CD14-positive monocyte (primary cell): ENCODE measurements at places on chromosomes 16 and 17.
A peak's percentile ranks its signal among the peaks of the same experiment; 100 is the strongest.

GRCh38 chr16:6106061-6106460, 1008.5 kb upstream of the EEF2KMT start:
- DNase-seq = no peak

DNA sequence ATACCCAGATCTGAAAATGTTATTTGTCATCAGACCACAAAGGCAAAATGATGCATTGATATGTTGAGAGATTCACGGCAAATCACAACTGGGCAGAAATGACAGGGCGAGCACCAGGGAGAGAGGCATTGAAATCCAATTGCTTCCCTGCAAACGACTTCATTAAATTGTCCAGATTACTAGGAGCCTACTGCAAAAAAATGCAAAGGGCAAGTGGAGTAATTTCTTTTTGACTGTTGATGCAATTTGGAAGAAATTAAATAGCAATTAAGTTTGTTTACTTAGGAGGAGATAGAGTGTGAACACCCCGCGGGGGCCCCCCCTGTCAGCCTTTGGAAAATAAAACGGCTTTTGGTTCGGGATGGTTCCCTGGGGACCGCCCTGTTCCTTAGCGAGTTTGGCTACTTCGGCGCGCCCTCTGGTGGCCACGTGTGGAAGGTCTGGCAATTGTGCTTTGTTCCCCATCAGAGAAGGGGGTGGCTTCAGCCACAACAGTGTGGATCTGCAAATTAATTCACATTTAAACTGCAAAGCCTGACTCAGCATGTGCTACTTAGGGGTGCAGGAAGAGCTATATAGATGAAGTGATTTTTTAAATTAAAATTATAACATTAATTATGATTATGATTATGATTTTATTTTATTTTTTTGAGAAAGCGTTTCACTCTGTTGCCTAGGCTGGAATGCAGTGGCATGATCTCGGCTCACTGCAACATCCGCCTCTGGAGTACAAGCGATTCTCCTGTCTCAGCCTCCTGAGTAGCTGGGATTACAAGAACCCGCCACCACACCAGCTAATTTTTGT, 14.5 kb upstream of the TMC7 start:
- peak; percentile 64 for DNase-seq

DNA sequence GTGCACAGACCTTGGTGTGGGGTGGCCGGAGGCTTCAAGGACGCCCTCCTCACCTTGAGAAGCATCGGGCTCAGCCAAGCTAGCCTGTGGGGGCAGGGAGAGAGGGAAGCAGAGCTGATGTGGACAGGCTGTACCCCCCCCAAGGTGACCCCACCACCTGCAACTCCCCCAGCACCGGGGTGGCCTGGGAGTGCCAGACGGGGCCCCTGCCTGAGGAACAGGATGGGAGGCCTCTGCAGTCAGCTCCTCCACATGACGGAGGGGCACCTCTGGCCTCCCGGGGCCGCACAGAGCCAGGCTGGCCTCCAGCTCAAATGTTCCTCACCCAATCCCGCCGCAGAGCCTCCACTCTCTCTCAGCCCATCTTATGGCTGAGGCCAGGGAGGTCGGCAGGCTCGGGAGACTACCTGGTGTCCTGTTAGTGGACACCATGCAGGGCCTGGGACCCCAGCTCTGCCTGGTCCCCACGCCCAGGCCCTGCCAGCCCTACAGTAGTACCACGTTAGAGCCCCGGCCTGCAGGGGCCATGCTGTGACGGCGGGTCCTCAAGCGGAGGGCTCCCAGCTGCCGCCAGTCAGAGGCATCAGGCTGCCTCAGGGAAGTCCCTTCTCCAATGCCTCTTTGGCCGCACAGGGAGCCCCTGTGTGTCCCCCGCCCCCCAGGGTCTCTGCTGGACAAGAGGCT, 19.4 kb upstream of the SLC38A10 start:
- no peak for DNase-seq

- DNase-seq = no peak
Observed at GRCh38 chr17:35083071-35083470, 19.6 kb upstream of the RFFL start.

GRCh38 chr16:90043526-90043925, 24.3 kb upstream of the DBNDD1 start:
- no peak for DNase-seq

DNA sequence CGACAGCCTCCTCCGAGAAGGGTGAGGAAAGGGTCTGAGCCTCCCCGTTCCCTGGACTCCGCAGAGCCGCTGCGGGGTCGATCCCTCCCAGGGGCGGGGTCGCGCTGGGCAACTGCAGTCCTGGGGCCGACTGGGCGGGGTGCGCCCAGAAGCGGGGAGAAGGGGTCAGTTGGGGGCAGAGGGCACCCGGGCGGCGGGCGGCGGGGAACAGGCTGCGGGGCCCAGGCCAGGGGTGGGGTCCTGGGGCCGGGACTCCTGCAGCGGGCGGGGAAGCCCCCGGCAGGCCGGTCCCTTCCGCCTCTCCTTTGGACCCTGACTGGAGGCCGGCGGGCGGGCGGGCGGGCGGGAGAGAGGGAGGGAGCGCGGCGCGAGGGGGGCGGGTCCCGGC, 352 bp downstream of the GGNBP2 start:
- no peak for DNase-seq

- no peak for DNase-seq
Observed at GRCh38 chr17:40864661-40865390, 2.2 kb downstream of the KRT12 start.

GRCh38 chr16:73063854-73064211, 15.9 kb upstream of the ZFHX3 start:
- DNase-seq = no peak

DNA sequence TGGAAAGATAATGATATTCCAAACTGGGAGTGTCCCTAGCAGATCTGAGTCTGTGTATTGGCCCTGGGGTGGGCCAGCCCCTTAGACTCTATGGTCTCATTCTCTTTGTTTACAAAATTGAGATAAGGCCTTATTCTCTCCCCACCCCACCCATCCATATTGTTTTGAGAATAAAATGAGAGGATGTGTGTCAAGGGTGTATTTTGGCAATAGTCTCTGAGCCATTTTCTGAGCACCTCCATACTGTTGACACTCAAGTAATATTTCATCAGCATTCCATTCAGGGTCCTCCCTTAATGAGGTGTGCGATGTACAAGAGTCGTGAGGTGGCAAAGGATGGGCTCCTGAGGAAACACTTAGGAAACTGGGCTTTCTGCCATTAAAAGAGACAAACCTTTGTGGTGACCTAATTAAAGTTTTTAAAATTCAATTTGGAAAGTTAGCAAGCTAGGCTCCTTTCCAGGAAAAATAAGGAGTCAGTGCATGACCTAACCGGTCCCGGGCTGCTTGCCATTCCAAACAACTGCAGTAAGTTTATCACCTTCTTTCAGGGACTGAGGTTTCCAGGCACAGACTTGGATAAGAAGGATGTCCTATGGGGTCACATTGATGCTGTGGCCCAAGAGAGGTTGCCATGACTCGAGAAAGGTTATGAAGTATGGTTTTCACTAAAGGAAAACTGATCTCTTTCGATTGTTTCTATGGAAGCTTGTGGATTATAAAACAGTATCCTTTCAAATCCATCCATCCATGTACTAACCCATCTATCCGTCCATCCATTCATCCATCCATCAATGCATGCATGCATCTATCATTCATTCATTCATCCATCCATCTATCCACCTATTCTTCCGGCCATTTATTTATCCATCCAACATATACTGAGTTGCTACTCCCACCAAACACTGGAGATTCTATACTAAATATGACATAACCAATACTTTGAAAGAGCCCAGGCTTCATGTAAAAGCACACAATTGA, 443.3 kb downstream of the UTP18 start:
- DNase-seq = no peak

DNA sequence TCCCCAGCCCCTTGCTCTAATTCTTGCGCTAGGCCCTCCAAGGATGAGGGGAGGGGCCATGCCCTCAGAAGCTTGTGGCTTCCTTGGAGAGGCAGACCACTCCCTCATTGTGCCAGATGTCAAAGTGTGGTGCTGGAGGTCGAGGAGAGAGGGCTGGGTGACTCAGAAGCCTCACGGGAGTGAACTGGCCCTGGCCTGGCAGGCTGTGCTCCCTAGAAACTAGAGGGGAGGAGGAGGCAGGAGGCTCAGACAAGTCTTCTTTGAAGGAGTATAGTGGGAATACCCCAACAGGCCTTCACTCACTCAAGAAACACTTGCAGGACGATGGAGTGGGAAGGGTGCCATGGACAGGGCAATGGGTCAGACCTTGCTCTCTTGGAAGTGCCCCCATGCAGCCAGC, 18.5 kb downstream of the ANKRD40 start:
- DNase-seq = no peak

GRCh38 chr17:1941272-1942065, 83.7 kb downstream of the RTN4RL1 start:
- no peak for DNase-seq

GRCh38 chr16:80931801-80932707, 74.6 kb downstream of the CMC2 start:
- no peak for DNase-seq

DNA sequence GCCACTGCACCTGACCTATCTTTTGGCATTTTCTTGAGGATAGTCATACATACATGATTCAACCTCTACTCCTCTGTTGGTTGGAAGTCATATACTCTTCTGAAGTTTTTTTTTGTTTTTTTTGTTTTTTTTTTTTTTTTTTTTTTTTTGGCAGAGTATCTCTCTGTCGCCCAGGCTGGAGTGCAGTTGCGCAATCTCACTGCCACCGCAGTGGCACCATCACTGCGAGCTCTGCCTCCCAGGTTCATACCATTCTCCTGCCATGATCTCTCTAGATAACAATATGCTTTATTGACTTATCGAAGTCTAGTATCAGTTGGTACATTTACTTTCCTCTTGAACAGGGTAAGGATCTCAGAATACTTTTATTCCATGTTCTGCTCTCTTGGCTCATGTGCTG, 224.2 kb upstream of the WSCD1 start:
- no peak for DNase-seq

GRCh38 chr17:1239210-1239609, 31.0 kb upstream of the BHLHA9 start:
- no peak for DNase-seq

DNA sequence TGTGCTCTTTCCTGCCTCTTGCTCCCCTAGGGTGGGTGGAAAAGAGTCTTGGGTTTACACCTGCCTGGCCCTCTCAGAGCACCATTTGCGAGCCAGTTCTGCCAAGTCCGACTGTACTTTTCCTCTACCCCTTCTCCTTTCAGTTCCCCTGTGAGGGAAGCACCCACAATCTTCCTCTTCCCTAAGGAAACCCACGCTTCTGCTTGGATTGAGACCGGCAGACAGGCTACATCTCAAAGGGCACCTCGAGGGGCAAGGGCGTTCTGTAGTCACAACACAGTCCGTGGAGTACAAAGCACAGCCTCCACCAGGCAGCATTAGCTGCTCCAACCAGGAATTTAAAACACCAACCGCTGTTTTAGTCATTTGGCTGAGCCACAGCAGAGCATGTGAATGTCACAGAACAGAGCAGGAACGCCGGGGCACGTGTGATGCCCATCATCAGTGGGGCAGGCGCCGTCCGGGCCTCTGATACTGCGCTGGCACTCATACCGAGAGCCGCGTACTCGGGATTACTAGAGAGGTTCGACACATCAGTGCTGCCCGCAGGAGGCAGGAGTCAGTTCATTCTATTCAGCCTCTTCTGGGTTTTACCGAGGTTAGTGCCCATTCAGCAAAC, 13.7 kb upstream of the MNT start:
- DNase-seq = no peak

DNA sequence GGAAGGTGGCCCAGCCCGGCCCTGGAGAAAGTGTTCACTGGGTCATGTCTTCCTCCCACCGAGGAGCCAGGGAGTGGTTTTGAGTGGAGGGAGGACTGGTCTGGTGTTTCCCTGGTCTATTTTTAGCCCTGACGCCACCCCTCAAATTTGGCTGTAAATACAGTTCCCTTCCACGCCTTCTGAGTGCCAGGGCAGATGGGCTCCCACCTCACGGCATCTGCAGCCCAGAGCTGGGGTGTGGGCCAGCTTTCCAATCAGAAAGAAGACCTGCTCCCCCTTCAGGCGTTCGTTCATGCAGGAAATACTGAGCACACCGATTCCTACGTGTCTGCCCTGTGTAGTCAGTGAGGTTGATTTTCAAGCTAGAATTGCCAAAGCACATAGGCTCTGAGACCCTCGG, 53.7 kb downstream of the SNX20 start:
- DNase-seq = no peak

DNA sequence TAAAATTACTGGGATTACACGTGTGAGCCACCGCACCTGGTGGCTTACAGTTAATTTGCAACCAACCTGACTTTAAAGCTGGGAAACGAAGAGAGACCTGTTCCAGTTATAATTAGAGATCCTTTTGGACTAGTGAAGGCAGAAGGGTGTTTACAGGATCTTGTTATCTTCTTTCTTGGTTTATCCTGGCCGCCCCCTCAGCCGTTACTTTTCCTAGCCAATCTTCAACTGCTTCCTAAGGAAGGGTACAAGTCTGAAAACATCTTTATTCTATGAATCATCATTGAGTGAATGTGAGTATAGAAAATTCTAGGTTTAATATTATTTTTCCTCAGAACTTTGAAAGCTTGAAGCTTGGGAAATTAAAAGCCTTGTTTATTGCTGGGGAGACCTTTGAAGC, 286.5 kb downstream of the SLC39A11 start:
- no peak for DNase-seq

DNA sequence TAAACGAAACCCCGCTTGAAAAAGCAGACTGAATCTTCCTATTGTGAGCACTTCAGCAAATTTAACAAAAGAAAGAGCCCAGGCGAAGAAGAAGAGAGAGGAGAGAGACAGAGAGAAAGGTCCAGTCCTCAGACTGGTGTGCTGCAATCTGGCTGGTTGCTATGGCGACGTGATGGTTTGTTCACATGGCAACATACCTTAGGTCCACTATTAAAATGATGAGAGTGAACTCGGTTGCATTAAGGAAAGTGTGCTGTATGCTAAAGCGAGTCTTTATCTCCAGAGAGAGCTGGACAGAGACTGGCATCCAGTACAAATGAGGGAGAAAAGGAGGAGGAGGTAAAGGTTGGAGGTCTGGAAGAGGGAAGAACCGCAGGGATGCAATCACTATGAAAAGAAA, 271.8 kb upstream of the ZFHX3 start:
- no peak for DNase-seq

- DNase-seq = no peak
Observed at GRCh38 chr16:29148131-29148691, 163.4 kb downstream of the LAT start.

- no peak for DNase-seq
Observed at GRCh38 chr16:80669673-80670072, 128.9 kb downstream of the DYNLRB2 start.

DNA sequence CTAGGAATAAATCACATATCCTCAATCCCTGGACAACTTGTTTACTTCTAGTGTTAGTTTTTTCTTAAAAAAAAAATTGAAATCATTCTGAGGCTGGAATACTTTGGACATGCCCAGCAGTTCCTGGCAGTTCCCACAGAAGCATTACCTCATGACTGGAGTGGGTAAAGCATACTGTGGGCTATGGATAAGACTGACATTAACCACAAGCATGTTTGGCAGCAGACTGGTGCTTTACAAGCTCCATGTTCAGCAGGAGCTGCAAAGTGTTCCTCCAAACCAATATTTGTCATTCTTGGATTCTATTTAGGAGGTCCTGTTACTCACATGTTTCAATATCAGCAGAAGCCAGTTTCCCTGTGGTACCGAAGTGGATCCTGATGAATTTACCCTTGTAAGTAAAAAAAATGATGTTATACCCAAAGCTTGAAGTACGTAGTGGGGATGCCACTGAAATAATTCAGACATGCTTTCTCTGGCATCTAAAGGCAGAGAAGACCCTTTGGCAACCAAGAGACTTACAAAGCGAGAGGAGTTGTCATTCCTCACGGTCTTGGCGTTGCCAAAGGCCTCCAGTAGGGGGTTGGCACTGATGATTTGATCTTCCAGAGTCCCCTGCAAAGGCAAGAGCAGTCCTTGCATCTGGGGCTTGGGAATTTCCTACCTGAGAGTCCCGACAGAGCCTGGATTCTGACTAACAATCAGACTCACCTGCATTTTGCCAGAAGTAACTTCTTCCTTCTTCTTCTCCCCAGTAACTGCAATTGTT, 4.9 kb downstream of the MYH1 start:
- DNase-seq = no peak
